H9 (cell line): ENCODE measurements at places on chromosomes 12 and 14. TPM values are rescaled to one million over a fixed set of nuclear protein-coding genes. Genes with fewer than 3 reads are reported as not detected.

GRCh38 chr12:79407671-79408622, 282.8 kb downstream of the PAWR start:
- DNase-seq: peak; percentile 73

- DNase-seq: no peak
Measured at GRCh38 chr12:52828156-52828555, 6.0 kb downstream of the KRT79 start.

GRCh38 chr12:114655934-114656749, 27.8 kb downstream of the TBX3 start:
- DNase-seq: no peak

DNA sequence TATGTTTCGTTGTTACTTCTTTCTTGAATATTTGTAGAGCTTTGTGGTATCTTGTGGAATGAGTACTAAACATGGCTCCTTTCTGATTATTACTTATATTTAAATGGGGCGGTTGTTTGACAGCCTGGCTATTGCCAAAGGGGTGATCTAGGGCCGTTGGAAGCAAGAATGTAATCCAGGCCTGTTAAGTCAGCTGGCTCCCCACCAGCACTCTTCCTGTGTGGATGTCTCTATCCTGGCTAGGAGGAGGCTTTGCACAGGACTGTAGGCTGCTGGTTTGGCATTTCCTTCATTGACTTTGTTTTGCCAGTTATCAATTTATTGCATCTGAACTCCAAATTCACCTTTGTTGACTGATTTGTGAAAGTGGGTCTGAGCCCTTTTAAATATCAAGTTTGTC, 5.6 kb downstream of the FAM234B start:
- no peak for DNase-seq

DNA sequence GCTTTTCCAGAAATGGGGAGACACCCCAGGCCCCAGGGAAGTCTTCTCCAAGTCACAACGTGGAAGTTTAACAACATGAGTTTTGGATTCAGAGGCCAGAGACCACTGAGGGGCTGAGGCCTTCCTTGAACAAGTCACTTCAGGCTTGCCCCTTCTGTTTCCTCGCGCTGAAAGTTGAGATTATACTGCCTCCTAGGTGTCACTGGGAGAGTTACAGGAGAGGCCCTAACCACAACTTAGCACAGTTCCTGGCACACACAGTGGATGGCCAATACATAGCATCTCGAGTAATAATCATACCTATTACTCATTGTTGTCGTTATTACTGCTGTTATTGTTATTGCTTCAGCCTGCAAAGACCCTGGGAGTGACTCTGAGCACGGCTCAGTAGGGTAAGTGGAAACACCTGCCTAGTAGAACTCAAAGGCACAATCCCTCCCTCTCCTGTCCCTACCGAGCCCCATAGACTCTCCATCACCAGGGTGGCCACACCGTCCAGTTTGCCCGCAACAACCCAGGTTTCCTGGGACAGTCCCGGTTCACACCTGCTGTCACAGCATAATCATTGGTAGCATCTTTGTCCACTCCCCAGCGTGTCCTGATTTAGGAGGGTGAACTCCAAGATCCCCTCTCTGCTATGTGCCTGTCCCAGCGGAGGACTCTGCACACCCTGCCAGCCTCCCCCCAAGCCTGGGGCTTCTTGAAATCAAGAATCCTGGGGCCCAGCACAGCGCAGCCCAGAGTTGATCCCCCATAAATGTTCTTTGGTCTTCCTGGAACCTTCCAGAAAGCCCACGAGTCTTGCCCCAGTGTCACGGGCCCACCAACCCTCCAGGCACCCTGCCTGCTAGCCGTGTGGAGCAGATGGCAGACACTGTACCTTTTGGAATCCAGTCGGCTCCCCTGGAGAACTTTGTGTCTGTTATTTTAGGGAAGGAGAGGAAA, 85.0 kb downstream of the SYNE3 start:
- DNase-seq: peak; percentile 63

ALX1 gene
- total RNA-seq: 2.1 and 3.2 TPM in 2 replicates

GRCh38 chr14:91286530-91286937, 42.0 kb upstream of the GPR68 start:
- DNase-seq: peak; percentile 85

DNA sequence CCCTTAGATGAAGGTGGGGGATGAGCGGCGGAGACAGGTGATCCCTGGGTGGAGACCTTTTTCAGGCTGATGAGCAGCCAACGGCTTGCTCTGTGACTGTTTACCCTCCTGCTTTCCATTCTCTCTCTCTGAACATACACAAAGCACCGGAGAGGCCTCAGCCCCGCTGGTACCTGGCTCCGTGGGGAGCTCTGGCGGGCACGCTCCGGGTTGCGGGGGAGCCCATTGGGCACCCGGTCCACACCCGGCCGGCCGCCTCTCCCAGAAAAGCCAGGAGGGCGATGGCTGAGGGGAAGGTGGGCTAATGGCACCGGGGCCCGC, 545 bp downstream of the SMARCC2 start:
- peak; percentile 43 for DNase-seq

CCDC184 gene
- 0.11 and 0.13 TPM in 2 replicates for total RNA-seq

TMEM30B gene
- total RNA-seq: 11.8 and 12.2 TPM in 2 replicates

MYF6 gene
- total RNA-seq: not detected in 2 replicates

FAM186B gene
- 0.42 and 0.46 TPM in 2 replicates for total RNA-seq

DNA sequence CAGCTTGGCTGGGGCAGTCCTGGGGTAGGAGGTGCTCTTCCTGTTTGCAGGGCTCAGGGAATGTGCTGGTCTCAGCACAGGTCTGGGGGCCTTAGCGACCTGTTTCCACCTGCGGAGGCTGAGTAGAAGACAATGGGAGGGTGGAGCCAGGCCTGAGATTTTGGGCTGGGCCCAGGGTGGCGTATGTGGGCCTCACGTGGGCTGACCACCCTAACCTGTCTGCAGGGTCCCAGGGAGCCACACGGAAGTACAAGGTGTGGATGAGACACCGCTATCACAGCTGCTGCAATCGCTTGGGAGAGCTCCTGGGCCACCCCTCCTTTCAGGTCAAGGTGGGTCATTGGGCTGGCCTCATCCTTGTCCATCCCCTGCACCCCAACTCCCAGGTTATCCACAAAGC, 1.1 kb downstream of the NOC4L start:
- no peak for DNase-seq

GRCh38 chr14:24984846-24985589, 64.9 kb downstream of the STXBP6 start:
- no peak for DNase-seq

- no peak for DNase-seq
Measured at GRCh38 chr12:75190846-75191245, 18.8 kb downstream of the KCNC2 start.

GDF3 gene
- total RNA-seq: 9.1 and 9.9 TPM in 2 replicates

CCDC196 gene
- total RNA-seq: not detected in 2 replicates

- no peak for DNase-seq
Measured at GRCh38 chr14:104996483-104996882, 10.9 kb downstream of the CLBA1 start.

DNA sequence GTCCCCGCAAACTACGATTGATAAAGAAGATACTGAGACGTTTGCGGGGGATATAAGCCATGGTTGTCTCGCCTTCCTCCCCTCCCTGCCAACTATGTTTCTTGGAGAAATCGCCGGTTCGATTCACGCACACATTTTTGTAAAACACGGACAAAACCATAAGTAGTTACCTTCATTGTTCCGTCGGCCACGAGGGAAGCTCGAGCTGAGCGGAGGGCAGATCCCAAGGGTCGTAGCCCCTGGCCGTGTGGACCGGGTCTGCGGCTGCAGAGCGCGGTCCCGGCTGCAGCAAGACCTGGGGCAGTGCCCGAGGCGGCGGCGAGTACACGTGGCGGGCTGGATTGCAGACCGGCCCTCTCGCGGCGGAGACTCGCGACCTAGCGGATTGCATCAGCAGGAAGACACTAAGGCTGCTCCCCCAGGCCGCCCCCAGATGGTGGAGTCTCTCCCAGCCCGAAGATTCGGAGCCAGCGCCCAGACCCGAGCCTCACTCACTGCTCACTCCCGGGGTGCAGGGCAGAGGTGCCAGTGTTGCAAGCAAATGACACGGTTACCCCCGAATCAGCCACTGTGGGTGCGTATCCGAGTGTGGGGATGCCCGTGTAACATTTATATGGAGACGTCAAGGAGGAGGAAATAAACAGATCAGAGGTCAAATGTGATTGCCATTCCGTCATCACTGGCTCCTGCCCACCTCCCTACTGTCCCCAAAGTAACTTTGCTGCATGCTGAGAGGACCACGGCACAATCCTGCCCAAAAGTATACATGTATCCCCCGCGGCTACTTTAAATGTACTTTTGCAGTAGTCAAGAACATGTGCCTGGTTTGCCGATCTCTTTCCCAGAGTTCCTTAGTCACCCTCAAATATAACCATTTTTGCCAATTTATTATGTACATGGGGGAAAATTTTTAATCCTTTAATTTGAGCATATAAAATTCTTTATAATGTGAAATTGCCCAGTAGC, at the start of gene BCAT1:
Gene BCAT1 (minus strand): TSS at position 345 of the 966 bp plus-strand sequence. CDS start 169 bp downstream, at position 176.
- DNase-seq: peak; percentile 86

DNA sequence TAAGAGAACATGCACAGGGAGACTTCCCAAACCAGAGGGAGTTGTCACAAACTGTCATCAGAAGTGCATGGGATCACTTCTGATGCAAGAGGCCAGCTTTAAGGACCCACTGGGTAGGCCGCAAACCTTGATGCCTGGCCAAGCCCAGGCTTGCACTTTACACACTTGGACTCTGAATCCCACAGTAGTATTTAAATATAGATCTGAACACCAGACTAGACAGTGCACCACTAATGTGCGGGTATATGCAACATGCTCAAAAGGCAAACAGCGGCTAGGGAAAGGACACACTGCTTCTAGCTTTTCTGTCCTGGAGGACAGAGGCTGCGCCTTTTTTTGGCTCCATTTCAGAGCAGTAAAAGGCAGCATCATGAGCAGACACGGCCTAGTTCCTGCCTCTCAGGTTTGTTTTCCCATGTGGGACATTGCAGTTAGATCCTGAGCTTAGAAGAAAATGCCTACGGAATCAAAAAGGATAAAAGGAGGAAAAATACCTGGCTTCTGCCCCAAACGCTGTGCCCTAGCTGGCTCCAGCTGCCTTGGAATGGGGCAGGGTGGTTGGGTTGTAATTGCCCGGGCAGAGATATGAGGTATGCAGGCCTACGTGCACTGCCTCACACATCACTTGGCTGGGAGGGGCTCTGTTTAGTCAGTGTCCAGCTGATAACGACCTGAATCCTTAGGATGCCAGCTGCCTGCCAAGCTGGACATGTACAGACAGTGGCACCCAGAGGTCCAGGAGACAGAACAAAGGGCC, 84.5 kb upstream of the EGLN3 start:
- no peak for DNase-seq

PSMC6 gene
- 98.1 and 103 TPM in 2 replicates for total RNA-seq

GRCh38 chr12:113040722-113041171, 15.8 kb upstream of the DTX1 start:
- DNase-seq: no peak

LARP4 gene
- 82.3 and 87.1 TPM in 2 replicates for total RNA-seq

OR6C2 gene
- total RNA-seq: not detected in 2 replicates

DNA sequence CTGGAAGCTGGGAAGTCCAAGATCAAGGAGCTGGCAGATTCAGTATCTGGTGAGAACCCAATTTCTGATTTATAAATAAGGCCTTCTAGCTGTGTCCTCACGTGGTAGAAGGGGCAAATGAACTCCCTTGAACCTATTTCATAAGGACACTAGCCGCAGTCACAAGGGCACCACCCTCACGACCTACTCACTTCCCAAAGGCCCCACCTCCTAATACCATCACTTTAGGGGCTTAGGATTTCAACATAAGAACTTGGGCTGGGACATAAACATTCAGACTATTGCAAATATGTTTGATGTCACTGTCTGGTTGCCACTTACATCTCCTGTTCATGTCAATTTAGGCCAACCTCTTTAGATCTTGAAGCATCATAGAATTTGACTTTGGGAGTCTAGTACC, 10.8 kb upstream of the CNIH1 start:
- DNase-seq: no peak

B3GNT4 gene
- total RNA-seq: 0.92 and 1.0 TPM in 2 replicates

GRCh38 chr14:55316564-55316963, 45.3 kb downstream of the FBXO34 start:
- no peak for DNase-seq
